ENCODE measurements at places on chromosomes 7 and 10.

DNA sequence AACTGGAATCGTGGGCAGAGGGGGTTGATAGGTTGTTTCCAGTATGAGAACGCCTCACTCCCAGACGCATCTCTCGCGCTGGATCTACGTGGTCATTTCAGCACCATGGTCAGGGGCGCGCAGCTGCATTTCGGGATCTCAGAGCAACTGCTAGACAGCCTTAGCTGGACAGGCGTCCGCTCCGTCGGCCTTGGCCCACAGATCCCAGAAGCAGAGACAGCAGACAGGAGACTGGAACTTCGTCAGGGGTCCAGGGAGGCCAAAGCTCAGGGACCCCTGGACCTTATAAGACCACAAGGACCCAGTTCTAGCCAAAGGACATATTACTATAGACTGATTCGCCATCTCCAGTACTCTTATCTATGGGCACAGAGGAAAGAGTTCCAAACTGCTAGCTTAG is 5.3 kb downstream of the NEUROG3 start:
- DNase-seq = peak; percentile 79

- no peak for DNase-seq
Measured at GRCh38 chr7:107999779-108000560, 3.0 kb downstream of the LAMB1 start.

DNA sequence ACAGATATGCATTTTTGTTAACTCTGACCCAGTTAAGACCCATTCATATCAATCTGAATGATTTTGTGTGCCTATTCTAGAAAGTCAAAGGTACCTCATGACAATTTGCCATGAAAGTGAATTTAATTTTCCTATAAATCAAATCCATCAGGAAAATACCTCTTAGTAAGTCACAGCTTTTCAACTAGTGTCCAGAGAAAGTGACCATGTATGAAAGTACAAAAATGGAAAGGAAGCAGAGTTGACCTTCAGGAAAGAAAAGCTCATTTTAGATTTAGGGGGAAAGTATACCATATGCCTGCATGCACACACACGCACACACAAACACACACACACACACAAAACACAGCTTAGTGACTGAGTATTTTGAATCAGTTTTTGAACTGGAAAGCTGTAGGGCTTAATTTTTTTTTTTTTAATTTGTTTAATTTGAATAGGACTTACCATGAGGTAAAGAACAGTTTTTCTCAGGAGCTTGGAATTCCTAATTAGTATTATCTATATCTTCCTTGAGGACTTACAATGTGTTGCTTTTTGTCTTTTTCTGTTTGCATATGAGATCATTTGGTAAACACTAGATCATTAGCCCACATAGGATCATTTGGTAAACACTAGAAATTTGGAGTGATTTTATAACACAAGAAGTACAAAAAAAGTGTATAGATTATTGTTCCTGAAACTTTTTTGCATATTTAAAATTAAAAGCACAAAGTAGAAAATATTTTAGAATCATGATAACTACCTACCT is 61.6 kb downstream of the ZNF277 start:
- DNase-seq = no peak

DNA sequence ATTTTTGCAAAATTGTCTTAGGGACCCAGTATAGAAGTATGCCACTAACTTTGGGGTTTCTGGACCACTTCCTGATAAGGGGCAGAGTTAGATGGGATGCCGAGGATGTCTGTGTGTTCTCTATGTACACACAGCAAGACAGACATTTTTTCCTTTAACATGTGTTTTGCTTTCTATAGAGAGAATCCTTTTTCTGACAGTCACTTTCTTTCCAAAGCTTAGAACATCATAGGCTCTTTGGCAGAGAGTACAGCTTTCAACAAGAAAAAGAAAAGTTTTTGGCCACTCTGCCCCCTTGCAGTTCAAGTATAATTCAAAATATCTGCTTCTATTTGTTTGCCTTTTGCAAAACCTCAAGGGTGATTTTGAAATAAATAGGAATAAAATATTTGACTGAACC is 44.1 kb downstream of the PAPSS2 start:
- peak; percentile 42 for DNase-seq

- DNase-seq = peak; percentile 91
Measured at GRCh38 chr10:43939939-43940820, 291.5 kb upstream of the ZNF32 start.

- no peak for DNase-seq
Measured at GRCh38 chr10:30705101-30705624, 75.6 kb upstream of the LYZL2 start.

DNA sequence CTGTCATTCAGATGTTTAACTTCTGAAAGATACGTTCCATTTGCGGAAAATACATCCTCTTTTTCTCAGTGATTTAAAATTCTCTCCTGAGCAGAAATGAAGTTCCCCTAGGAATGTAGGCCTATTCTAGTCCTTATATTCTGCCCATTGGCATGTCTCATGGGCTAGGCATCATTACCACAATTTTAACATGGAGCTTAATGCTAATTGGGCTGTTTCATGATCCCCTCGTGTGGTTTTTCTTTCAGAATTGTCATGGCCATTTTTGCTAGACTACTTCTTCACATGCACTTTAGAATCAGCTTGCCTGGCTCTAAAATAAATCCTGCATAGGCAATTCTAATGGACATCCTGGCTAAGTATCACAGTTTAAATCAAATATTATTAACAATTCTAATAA is 1.0 kb downstream of the TMEM176B start:
- no peak for DNase-seq

DNA sequence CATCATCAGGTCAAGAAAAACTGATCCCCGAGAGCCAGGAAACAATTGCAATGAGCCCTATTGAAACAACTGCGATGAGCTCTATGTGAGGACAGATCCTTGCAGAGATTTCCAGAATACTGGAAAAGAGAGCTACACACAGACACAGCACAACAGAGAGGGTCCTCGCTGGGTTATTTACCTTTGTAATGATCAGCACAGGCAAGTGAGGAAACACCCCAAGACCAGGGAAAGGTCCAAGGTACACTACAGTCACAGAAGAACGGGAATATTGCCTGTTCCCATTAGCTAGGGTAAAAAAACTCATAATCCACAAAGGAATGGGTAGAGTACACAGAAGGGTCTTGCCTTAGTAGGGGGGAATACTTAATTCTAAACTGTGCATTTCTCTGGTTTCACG is 152.7 kb downstream of the ZNF438 start:
- no peak for DNase-seq

Data from tongue (tissue), 3 donors.